ENCODE measurements at places on chromosomes 12 and 14. TPM values are rescaled to one million over a fixed set of nuclear protein-coding genes. Genes with fewer than 3 reads are reported as not detected.

- H3K4me1 ChIP-seq: no peaks in the 10 kb centered on the region
- H3K27me3 ChIP-seq: peaks cover 9% of the 10 kb centered on the region
- H3K27ac ChIP-seq: no peak overlapping the region
- H3K36me3 ChIP-seq: no peaks in the 10 kb centered on the region
- no peak for DNase-seq
Observed at GRCh38 chr14:55432628-55433027, 7.8 kb downstream of the TBPL2 start.

DNA sequence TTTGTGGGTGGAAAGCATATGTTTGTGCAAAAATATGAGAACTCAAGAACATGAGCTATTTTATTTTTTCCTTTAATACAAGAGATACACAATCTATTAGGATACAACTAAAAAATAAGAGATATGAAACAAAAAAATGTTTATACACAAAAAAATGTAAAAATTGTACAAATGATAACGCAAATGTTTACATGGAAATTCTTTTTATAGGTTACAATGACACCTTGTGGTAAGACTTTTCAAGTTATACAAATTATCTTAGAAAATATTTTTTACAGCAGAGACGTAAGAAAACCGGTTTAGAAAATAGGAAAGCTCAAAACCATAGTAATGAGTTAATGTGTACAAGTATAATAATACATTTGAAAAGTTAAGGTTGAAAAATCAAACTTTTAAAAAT is 25.5 kb downstream of the CEP83 start:
- H3K4me1 ChIP-seq: peaks cover 6% of the 10 kb centered on the region
- H3K36me3 ChIP-seq: no peaks in the 10 kb centered on the region
- no peak overlapping the region for H3K4me3 ChIP-seq
- H3K27me3 ChIP-seq: no peaks in the 10 kb centered on the region
- no peak overlapping the region for H3K27ac ChIP-seq

DNA sequence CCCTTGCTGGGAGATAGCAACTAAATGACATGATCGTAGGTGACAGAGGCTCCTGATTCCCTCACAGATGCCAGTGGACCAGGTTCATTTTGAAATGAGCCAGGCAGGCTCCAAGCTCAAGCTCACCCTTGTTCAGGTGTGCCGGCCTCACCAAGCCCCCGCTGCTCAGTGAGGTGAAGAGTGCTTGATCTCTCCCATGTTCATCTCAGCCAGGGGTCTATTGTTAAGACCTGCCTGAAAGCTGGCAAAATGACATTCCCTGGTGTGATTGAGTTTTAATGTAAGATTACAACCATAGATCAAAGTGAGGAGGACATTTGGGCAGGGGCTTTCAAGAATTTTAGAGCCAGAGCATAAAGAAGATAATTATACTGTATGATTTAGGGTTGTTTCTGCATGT is 497.9 kb downstream of the EGLN3 start:
- DNase-seq: no peak
- no peak overlapping the region for H3K27ac ChIP-seq
- H3K4me3 ChIP-seq: no peak overlapping the region
- H3K4me1 ChIP-seq: peaks cover 12% of the 10 kb centered on the region
- no peaks in the 10 kb centered on the region for H3K27me3 ChIP-seq

DNA sequence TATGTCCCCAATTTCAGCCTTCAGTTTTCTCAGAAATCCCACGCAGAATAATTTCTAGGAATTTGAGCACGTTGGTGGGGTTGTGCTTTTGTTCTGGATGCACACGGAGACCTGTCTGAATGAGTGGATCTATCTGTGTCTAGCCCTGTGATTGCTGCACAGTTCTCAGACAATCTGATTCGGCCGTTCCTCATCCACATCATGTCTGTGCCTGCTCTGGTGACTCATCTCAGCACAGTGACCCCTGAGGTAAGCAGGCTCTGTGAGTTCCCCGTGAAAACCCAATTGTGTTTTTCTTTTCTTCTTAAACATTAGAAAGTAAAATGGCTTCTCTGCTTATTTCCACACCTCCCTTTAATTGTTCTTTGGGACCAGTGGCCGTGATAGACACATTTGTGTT is 20.2 kb downstream of the UBE3B start:
- H3K27me3 ChIP-seq: no peaks in the 10 kb centered on the region
- H3K36me3 ChIP-seq: peaks cover 30% of the 10 kb centered on the region
- no peak for DNase-seq
- no peak overlapping the region for H3K4me3 ChIP-seq
- no peak overlapping the region for H3K27ac ChIP-seq

GLIPR1L1 gene
- total RNA-seq: not detected

Data from lung (tissue), 17 donors.